ENCODE measurements at places on chromosomes 3 and 15.

DNA sequence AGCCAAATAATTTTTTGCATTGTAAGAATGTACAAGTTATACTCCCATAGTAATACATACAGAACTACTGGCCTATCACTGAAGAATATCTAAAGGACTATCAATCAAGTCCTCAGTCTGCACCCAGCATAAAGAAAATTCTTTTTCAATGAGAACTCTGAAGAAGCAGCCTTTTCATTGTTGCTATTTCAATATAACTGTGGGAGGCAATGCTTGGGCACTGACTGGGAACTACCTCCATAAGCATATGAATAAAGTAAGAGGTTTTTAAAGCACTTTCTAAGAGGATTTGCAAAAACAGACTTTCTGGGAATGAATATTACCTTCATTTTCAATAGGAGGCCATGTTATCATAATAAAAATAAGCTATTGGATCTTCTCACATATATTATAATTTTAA is 24.6 kb upstream of the NECTIN3 start:
- no peak for DNase-seq

GRCh38 chr3:149209431-149209830 is 12.2 kb downstream of the CP start:
- no peak for DNase-seq

DNA sequence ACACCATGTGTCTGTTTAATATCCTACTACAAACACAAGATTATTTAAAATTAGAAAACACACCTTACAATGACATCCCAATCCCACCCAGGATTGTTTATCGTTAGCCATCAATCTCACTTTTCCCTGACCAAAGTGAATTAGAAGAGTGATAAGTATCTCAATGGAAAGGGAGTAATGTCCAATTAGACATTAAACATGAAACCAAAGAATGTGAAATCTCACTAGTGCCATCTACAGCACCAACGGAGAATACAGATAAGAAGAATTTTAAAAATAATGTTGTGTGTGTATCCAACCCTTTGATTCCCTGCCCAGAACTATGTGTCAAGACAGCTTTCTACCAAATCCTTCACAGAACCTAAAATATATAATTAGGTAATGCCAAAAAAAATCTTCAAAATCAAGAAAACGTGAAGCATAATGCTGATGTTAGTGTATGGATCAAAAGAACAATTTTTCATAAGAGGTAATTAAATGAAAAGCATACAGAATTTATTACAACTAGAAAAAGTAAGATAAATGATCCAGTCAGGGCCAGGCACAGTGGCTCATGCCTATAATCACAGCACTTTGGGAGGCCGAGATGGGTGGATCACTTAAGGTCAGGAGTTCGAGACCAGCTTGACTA is 64.2 kb downstream of the SCAPER start:
- peak; percentile 48 for DNase-seq

GRCh38 chr3:49217688-49218470 is 46.5 kb downstream of the KLHDC8B start:
- DNase-seq, result no peak

DNA sequence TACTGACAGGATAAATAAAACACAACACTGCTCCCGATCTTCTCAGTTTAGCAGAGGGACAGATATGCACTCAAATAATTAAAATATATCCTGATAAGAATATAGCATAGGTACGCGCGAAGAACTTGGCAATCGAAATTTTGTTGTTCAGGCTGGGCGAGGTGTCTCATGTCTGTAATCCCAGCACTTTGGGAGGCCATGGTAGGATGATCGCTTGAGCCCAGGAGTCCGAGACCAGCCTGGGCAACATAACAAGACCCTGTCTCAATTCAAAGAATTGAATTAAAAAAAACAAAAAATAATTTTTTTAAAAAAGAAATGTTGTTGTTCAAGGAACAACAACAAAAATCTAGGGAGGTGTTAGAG is 7.6 kb downstream of the B2M start:
- DNase-seq, result no peak

DNA sequence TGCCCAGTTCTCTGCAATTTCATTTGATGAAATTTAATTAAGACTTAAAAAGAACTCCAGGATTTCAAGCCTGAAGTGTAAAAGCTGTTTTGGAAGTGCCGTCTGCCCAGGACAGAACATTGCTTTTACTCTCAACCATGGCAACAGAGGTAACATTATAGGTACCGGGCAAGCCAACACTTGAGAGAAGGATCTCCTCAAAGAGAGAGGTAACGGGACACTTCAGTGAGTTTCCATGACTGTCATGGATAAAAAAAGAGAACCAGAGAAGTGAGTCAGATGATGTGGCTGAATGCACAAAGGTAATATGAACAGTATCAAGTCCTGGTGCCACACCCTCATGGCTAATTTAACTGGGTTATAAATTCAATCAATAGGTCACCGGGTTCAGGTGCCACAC is 130.2 kb upstream of the LMOD3 start:
- peak; percentile 74 for DNase-seq

DNA sequence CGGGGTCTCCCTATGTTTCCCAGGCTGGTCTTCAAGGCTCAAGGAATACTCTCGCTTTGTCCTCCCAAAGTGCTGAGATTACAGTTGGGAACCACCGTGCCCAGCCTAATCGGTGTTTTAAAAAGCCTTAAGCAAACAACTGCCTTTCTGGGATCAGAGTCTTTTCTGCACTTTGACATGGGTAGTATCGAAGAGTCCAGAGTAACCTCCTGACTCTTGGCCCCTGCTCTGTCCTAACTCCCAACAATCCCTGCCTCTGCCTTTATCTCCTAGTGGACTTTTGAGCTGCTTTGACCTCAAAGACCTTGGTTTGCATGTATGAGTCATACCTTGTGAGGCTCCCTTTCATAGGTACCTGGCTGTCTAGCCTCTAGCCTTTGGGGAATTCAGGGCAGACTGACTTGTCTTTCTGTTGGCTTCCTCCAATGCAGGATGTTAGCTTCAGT is 21.0 kb upstream of the HACD2 start:
- peak; percentile 74 for DNase-seq

GRCh38 chr15:70385052-70385451 is 287.3 kb upstream of the TLE3 start:
- DNase-seq, result no peak

DNA sequence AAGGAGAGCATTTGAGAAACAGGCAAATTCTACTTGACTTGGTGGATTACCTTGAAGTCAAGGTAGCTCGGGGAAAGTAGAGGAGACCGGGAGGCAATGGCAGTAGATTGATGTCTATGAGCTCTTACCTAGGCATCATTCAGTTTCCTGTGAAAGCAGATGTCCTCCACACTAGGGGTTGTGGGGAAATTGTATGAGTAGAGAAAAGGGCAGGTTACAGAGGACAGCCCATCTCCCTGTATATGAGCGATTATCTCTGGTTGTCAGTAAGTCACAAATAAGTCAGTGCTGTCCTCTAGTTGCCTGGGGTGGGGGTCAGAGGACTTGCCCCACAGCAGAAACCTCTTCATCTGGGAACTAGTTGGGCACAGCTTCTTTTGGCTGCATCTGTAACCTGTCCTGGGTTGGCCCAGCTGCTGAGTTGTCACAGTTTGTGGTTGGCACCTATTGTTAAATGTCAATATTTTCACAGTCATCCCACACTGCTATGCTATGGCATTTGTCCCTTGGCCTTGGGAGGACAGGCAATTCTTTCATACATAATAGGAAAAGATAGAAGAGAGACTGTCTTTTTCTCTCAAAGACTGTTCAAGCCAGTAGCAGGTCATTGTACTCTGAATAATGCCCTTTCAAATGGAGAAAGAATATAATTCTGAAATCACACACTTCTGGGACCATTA is 53.6 kb upstream of the LRRFIP2 start:
- DNase-seq, result no peak

DNA sequence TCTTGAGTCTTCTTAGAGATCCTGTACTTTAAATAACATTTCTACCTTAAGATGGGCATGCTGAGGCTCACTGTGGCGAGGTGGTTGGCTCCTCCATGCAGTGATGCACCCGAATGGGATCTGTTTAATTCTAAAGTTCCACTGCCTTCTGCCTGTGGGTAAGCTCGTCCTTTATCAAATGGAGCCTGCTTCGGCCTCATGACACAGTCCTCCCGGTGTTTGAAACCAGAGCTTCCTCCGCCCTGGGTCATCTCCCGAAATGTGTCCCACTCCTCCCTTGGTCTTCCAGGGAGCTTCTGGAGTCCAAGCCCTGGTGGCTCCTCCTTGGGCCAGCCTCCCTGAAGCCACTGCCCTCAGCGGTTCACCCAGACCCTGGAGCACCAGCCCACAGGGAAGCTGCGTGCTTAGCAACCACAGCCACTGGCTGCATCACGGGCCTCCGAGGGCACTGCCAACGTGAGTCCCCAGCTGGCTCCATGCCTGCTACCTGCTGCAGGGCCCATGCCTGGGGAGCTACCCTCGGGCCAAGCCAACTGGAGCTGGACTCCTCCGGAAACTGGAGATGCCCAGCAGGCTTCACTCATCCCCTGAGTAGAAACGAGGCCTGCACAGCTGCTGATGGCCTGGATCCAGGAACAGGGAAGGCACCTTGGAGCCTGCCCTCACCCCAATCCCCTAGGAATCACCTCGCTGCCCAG is 3.3 kb downstream of the RHCG start:
- no peak for DNase-seq
